Activated T-helper 1 cell treated with Interleukin-2 at 50 U/mL for 16 hours (primary cell): ENCODE measurements at places on chromosomes 3 and 15.

- DNase-seq = no peak
Observed at GRCh38 chr3:120931593-120931992, 23.6 kb downstream of the STXBP5L start.

GRCh38 chr15:62108411-62108810, 41.6 kb downstream of the C2CD4A start:
- no peak for DNase-seq

GRCh38 chr15:68658151-68658550, 79.4 kb downstream of the CORO2B start:
- DNase-seq = no peak

DNA sequence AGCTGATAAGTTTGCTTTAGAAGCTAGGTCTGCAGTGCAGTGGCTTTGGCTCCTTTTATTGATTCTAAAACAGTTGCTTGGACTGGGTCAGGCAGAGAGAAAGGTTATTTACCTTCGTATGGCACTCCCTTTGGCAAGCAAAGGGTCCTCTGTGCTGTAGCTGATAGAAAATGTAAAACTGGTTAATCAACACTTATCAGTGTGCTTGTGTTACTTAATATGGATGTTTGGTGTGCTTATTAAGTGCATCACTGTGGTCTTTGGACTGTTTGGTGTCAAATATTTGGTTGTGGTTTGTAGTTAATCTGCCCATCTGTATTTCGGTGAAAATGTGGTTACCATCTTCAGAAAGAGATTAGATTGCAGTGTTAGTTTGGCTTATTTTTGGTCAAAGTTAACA, 16.0 kb downstream of the UBE2E2 start:
- no peak for DNase-seq

DNA sequence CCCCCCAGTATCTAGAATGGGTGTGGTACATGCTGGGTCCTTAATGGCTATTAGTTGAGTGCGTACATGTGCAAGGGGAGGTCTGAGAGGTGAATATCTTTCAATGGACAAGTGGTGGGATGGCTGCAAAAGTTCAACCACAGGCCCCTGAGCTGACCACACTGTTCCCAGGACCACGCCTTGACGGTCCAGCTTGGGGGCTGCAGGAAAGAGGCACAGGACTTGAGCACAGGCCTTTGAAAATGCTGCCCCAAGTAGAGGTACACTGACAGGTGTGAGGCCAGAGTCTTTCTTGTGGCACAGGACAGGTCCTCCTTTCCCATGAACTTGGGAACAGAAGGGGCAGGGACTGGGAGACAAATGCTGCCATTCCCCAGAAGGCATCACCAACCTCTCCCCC, 24.0 kb downstream of the AMOTL2 start:
- DNase-seq = no peak

DNA sequence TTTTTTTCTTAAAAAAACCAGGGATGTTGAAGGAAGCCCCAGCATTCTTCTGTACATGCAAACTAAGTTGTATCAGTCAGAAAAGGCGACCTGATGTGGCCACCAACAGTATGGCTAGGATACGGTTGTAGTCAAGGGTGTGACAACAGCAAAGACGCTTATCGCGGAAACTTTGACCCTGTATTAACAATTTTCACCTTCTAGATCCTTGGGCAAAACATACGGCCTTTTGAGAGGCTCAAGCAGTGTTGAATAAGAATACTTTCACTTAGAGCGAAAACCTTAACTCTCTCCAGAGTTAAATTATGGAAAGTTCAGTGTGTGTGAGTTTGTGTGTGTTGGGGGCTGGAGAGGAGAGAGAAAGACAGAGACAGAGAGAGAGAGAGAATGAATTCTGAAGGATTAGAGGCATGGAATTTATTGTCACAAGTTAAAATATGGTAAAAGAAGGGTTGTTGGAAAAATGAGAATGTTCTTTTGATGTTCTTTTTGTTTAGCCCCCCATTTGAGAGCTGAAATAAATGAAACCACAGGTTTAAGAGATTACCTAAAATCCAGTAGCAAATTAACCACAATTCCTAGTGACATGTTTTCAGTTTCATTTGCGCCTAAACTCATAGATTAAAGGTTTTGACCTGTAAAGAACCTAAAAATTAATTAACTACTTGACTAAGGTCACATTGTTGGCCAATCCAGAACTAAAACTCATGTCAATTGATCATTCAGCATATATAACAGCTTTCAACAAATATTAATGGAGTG, 9.2 kb downstream of the ALCAM start:
- no peak for DNase-seq

DNA sequence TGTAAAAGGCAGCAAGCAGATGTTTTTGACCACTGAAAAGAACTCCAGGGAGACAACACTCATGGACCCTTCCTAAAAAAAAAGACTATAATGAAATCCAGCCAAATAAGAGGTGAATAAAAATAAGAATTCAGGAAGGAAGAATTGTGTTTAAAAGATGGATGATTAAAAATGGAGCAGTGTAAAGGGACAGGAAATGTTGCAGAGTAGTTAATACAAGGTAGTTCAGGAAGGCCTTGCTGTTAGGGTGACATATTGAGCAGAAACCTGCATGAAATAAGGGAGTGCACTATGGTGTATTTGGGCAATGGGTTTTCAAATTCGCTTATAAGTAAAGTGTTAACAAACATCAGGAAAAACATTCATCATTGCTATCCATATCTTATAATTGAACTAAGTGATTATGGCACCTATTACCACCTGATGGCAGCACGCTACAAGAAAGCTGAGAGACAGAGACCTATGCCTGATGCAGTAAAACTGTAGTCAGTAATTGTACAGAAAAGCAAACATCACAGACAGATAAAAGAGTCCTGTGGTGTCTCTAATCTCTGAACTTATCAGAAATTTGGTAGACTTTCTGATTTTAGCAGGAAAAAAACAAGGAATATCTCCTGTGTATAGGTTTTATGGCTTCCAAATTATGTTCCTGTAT, 5.8 kb upstream of the DBR1 start:
- no peak for DNase-seq

DNA sequence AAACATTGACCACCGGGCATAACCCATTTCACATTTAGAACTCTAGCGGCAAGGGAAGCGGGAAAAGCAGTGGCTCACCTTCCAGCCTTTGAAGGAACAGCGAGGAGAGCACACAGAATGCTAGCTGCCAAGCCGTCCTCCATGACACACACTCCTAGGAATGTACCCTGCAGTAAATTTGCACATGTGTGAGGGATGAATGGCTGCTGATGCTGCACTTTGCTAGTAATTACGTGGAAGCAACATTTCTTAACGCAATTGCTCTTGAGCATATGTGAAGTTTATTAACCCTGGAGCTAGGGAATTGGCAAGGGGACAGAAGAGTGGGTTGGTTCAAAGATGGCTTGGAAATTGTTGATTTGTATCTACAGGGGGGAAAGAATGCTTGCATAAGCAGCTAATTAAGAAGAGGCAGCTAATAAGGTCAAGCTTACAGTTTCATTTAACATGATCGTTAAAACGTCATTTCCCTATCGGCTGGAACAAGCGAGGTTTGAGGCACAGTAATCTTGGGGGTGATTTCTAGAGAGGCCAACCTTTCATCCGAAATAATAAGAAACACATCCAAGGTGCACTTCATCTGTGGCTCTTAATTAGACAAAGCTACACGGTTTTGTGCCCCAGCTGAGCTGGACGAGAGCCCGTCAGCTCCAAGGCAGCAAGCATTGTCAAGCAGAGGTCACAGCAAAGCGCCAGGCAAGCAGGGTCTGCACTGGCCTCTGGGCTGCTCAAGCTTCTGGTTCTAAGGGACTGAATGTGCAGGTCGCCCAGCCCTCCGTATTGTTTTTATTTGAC, 123.4 kb downstream of the CHSY1 start:
- DNase-seq = no peak

GRCh38 chr3:110856916-110857315, 214.7 kb upstream of the NECTIN3 start:
- DNase-seq = no peak

DNA sequence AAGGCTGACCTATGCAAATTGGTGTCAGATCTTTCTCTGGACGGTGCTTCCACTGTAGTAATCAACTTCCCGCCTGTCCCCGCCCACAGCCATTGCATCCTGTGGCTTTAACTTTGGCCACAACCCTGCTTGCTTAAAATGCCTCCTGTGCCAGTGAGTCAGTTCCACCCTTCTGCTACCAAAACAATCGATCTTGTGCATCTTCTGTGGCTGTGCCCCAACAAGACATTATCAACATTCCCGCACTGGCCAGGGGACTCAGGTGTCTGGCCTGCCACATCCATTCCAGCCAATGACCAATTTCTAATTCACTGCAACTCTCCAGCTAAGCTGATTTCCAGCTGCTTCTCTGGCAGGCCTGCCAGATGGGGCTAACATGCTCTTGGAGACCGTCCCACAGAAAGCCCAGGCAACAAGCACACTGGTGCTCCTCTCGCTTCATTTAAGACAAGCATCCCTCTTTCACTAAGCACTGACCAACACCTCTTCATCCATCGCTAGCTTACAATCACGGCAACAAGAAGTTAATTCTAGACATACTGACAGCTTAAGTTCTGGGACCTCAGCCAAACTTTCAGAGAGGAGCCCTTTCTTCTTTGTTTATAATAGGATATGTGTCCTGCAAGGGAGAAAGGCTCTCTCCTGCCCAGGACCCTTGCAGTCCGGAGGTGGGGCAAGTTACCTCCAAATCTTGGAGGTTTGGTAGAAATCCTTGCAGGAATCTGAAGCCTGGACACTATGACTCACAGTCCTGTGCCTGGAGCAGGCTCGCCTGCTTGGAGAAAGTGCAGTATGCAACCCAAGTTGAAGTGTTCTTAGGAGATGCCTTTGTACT, 6.7 kb downstream of the CA12 start:
- DNase-seq = no peak

DNA sequence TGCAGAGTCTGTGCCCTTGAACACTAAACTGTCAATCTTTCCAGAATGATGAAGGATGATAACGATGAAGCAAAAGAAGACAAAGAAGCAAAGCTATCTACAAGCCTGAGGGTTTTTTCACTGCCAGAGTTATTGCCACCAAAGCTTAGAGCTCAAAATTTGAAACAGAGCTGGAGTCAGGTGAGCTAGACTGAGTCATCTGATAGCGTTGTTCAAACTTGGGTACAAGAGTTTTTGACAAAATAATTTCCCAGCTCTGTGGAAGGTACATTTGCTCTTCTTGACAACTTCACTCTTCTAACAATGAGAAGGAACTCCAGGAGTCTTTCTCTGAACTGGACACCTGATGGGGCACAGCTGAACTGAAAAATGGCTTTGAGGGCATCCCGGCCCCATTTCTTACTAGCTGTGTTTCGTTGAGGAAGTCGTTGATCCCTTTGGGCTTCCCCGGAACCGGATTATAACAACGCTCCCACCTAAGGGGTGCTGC, 715 bp downstream of the MCCC1 start:
- no peak for DNase-seq

- DNase-seq = no peak
Observed at GRCh38 chr3:9420850-9421549, 23.6 kb downstream of the SETD5 start.

DNA sequence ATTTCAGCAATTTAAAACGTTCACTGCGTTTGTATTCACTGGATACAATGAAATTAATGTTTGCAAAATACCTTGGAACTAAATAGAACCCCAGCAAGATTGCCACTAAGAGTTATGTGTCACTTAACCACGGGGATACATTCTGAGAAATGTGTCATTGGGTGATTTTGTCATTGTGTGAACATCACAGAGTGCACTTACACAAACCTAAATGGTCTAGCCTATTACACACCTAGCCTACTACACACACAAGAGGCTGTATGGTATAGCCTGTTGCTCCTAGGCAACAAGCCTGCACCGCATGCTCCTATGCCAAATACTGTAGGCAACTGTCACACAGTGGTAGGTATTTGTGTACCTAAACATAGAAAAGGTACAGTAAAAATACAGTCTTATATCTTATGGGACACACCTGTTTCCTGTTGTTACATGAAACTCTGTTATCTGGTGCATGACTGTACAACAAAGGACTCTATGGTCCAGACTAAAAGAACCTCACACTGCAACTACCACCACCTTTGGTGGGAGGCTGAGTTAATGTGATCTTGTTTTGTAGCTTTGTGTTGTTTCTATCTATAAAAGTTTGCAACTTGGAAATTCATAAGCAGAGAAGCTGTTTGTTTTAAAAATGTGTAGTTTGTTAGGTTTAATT, 92.2 kb upstream of the NTRK3 start:
- no peak for DNase-seq

DNA sequence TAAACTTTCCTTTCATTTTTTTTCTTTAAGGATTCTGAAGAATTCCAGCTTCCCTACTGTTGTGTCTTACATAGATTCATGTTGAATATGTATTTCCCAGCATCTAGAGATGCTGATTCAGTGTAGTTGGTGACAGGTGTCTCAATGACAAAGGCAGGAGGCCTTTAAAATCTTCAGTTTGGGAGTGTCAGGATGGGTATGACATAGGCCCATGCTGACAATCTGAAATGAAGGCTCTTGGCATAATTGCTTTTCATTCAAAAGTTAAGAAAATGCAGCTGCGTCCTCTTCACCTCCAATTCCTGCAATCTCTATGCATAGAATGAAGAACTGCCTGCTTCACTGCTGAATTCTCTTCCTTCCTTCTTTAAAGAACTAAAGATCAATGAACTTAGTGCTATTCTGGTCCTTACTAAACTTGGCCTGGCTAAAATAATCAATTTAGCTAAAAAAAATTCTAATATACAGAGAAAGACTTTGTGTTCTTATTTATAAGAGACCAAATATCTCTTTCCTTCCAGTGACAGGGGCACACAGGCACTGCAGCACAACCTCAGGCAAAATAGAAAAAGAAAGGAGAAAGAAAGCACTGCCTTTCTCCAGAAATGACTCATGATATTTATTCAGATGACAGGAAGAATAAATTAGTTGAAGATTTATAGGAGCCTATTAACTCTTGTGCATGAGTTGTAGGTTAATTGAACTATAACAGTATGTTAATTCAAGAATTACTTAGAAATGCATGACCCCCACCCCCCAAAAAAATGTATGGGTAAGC, 152.6 kb upstream of the GBE1 start:
- no peak for DNase-seq

- no peak for DNase-seq
Observed at GRCh38 chr3:157087373-157087772, 72.6 kb downstream of the CCNL1 start.
